Fibroblast of skin of left biceps (primary cell): ENCODE measurements at places on chromosomes 7 and 10.

DNA sequence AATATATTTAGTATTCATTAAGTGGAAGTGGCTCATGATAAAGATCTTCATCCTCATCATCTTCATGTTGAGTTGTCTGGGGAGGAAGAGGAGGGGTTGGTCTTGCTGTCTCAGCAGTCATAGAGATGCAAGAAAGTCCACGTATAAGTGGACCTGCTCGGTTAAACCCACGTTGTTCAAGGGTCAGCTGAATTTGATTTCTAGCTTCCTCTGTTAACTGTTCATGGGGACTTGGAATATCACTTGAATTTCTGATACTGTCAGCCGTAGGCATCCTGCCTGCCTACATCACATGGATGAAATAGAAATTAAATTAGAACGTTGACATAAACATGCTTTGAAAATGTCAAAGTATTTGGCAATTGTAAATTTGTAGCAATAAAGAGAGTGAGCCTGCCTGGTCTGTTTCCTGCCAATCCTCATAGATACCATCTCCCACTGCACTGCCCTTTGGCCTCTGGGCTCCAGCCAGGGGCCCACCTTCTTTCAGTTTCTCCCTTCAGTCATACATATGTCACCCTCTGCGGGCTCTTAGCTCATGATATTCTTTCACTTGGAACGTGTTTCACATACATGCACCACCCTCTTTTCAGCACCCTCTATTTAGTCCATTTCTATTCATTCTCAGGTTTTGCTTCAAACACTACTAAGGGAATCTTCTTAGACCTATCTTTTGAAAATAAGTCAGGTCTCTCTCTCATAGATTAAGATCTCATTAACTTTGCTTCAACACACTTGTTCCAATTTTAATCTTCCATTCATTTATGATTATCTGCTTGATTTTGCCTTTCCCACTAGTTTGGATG, 376.3 kb downstream of the IPMK start:
- no peak for DNase-seq

- no peak for DNase-seq
Observed at GRCh38 chr7:54354436-54354835, 187.7 kb upstream of the VSTM2A start.

DNA sequence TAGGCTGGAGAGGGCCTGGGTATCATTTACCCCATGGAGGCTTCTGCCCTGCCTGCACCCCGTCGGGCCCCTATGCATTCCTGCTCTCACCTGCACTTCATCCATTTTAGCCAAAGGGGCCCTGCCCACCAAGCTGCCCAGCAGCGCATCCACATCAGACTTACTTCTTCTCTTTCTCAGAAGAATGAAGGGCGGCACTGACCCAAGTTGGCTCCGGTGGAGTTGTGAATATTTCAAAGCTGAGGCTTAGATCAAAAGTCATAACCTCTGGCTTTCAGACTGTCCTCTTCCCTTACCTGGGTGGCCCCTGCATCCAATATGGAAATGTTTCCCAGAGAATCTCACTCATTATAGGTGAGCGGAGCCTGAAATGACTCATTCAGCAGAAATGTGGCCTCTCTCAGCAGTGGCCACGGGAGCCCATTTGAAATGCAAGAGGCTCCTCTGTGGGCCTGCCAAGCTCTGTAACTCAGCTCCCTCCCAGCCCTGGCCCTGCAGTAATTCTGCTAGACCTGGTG, 117.6 kb upstream of the TCF7L2 start:
- DNase-seq: no peak

DNA sequence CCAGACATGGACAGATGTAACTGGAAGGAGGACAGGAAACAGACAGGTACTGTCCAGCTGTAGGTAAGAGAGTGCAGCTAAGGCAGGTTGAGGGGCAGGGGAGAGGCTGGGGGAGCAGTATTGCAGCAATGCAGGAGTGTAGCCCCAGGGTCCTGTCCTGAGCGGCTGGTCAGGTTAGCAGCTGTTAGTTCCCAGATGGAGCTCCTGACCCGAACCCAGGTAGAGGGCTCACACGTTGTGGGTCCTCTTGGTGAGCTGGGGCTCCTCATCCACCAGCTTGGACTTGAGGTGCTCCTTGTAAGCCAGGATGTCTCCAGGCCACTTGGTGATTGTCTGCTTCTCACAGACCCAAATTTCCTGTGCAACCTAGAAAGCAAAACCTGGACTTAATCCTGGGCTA, 3.5 kb upstream of the H2BK1 start:
- DNase-seq: no peak

GRCh38 chr10:88881320-88881719, 1.3 kb downstream of the STAMBPL1 start:
- DNase-seq: no peak

- no peak for DNase-seq
Observed at GRCh38 chr7:159099711-159100231, 44.9 kb downstream of the VIPR2 start.

- no peak for DNase-seq
Observed at GRCh38 chr10:14659626-14660196, 115.0 kb downstream of the FAM107B start.

- DNase-seq: peak; percentile 3
Observed at GRCh38 chr7:35424869-35425495, 171.1 kb upstream of the TBX20 start.

- no peak for DNase-seq
Observed at GRCh38 chr10:57015595-57016318, 654.7 kb upstream of the ZWINT start.

DNA sequence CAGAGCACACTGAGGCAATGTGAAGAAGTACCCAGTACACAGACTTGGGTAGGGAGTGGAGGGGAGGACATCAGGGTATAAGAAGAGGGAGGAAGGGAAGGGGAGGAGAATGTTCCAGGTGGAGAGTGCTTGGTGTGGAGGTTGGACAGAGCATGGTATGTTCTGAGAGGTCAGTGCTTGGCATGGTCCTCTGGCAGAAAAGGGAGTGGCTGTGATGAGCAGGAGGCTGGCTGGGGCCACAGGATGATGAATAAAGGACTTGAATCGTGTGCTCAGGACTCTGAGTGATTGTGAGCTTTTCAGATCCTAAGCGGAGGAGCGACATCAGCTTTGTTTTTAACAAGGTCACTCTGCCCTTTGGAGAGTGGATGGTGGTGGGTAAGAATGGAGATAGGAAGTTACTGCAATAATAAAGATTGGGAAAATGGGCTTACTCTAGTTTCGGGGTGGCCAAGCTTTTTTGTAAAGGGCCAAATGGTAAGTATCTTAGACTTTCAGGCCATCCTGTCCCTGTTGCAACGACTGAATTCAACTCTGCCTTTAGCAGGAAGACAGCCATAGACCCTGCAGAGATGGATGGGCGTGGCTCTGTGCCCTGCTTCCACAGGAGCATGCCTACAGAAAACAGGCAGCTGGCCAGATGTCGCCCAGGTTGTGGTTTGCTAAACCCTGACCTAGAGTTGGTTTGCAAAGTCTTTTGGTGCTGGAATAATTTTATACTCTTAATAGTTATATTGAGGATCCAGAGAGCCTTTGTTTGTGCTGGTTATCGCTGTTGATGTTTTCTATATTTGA, 8.4 kb downstream of the PPP2R2D start:
- DNase-seq: no peak

- DNase-seq: no peak
Observed at GRCh38 chr10:8187171-8187666, 132.7 kb downstream of the GATA3 start.

GRCh38 chr10:4396401-4397283, 429.4 kb upstream of the AKR1E2 start:
- no peak for DNase-seq

GRCh38 chr7:52726986-52727385, 308.4 kb upstream of the POM121L12 start:
- no peak for DNase-seq

- no peak for DNase-seq
Observed at GRCh38 chr7:118352867-118353453, 128.5 kb downstream of the ANKRD7 start.

GRCh38 chr10:26430641-26431163, 7.4 kb upstream of the APBB1IP start:
- DNase-seq: no peak

- no peak for DNase-seq
Observed at GRCh38 chr10:63431962-63432797, 33.6 kb downstream of the JMJD1C start.

GRCh38 chr7:37346761-37347160, 101.9 kb downstream of the ELMO1 start:
- DNase-seq: no peak

- DNase-seq: no peak
Observed at GRCh38 chr10:128180843-128181242, 54.6 kb upstream of the MKI67 start.

DNA sequence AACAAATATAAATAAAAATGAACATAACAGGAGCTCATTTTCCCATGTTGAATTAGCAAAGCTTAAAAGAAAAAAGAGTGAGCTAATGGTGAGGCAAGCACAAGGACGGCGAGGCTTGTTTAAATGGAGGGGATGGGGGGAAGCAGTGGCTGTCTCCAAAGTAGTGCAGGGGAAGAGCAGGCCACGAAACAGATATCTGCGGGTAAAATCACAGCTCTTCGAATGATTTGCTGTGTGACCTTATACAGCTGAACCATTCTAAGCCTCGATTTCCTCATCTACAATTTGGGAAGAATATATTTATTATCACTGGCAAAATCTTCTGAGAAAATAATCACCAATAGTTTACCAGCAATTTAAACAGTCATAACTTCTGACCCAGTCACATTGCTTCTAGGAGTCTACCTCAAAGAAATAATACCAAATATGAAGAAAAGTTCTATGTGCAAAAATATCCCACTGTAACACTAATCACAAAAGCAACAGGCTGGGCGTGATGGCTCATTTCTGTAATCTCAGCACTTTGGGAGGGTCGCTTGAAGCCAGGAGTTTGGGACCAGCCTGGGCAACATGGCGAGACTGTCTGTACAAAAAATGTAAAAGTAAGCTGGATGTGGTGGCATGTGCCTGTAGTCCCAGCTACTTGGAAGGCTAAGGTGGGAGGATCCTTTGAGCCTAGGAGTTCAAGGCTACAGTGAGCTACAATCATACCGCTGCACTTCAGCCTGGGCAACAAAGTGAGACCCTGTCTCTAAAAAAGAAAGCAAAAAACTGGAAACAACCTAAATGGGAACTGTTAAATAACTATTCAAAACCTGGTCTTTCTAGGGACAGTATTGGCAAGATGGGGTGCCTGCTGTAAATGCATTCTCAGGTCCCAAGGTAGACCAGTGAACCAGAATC, 63.1 kb upstream of the ASAH2 start:
- no peak for DNase-seq

DNA sequence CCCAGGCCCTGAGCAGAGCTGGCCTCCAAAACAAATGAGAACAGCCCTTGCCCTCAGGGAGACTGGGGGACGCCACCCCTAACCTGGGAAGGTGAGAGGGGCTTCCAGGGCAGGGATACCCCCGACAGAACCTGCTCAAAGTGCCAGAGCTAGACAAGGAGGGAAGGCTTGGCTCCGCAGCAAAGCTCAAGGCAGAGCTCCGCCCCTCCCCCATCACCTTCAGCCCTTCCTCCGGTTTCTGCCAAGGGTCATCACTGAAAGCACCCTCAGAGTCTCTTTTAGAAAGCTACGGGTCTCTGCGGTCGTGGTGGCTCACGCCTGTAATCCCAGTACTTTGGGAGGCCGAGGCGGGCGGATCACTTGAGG, 73.4 kb upstream of the CUX1 start:
- DNase-seq: no peak

DNA sequence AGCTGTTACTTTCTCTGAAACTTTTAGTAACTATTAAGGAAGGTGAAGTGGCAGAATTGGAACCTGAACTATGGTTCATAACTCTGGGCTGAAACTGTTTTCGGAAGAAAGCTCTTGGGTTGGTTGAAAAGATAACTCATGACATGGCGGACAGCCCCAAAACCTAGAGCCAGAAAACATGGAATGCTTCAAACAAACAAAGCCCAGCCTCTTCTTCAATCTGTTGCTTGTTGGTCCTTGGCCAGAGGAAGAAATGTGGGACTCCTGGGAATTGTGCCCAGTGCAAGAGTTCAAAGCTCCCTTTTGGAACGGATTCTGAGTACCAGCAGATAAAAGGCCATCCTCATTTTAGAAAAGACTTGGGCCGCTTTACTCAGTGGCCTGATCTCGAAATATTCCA, 52.9 kb upstream of the CACNB2 start:
- DNase-seq: no peak

DNA sequence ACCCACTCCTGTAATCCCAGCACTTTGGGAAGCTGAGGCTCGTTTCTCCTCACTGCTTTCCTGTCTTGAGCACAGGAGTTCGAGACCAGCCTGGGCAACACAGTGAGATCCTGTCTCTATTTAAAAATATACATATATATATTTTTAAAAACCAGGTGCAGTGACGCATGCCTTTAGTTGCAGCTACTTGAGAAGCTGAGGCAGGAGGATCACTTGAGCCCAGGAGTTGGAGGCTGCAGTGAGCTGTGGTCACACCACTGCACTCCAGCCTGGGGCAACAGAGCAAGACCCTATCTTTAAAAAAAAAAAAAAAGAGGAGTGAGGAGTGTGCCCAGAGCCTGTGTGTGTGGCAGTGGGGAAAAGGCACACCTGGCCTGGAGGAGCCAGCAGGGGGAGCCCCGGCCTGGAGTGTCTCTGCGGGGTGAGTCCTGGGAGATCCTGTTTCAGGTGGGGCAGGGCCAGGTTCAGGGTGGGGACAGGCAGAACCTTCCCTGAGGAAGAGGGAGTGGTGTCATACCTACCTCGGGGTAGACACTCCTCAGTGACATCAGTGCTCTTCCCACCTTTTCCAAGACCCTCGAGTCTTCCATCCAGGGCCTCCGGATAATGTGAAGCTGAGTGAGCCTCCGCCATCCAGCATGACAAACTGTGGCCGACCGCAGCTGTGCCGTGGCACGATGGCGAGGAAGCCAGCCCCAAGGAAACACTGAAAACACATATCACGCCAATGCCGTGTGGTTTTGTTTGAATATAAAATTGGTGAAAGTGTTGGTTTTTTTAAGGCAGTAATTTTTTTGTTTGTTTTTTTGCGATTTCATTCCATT, 9.0 kb upstream of the ARPC1B start:
- no peak for DNase-seq
